ENCODE measurements at places on chromosomes 7 and 10. TPM values are rescaled to one million over a fixed set of nuclear protein-coding genes. Genes with fewer than 3 reads are reported as not detected.

Gene GIMAP2
- total RNA-seq: 139 TPM

GRCh38 chr10:130744631-130745030 lies 566.9 kb downstream of the TCERG1L start:
- no peak overlapping the region for H3K4me3 ChIP-seq
- H3K36me3 ChIP-seq: no peaks in the 10 kb centered on the region
- no peaks in the 10 kb centered on the region for H3K4me1 ChIP-seq
- H3K27me3 ChIP-seq: no peaks in the 10 kb centered on the region
- H3K27ac ChIP-seq: no peak overlapping the region

- H3K27me3 ChIP-seq: no peaks in the 10 kb centered on the region
- H3K4me1 ChIP-seq: peaks cover 35% of the 10 kb centered on the region
- peak overlapping the region; percentile 90 for H3K27ac ChIP-seq
- peak overlapping the region; percentile 81 for H3K4me3 ChIP-seq
- no peak for DNase-seq
Observed at GRCh38 chr7:103149808-103150180, 895 bp upstream of the NAPEPLD start.

GRCh38 chr7:39565538-39565937 lies 666 bp upstream of the YAE1 start:
- H3K27ac ChIP-seq: peak overlapping the region; percentile 100
- peak overlapping the region; percentile 100 for H3K4me3 ChIP-seq
- peaks cover 7% of the 10 kb centered on the region for H3K27me3 ChIP-seq
- H3K36me3 ChIP-seq: peaks cover 5% of the 10 kb centered on the region
- peaks cover 18% of the 10 kb centered on the region for H3K4me1 ChIP-seq

DNA sequence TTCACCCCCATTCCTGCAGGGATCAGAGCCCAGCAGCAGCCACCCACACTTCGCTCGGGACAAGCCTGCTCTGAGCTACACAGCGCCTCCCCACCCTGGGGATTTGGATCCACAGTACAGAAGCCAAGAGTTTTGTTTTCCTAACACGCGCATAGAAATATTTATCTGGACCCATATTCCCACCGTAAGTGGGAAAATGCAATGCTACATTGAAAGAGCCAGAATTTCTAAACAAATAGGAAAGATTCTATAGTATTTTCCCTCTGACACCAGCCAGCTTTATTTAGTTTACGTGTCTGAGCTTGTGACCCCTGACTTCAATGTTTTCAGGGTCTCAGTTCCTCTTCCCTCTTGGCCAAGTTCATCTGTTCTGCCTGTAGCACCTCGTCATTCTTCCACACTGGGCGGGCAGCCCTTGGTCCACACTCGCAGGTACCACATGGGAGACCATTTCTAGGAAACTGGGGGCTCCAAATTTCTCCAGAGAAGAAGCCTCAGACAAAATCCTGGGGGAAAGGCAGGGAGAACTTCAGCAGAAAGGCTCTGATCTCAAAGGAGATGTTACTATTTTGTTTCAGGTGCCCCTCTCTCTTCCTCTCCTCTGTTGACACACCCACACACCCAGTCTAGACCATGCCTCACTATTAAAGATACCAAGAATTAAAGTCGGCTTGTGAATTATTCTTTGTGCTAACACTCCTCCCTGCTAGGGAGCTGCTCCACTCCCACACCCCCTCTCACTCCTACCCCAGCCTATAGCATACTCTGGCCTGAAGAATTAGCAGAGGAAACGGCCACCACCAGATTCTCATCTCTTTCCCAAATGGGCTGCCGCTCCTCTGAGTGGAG lies 116.0 kb upstream of the PCGF5 start:
- no peak overlapping the region for H3K27ac ChIP-seq
- H3K4me1 ChIP-seq: peaks cover 5% of the 10 kb centered on the region
- no peak overlapping the region for H3K4me3 ChIP-seq
- H3K27me3 ChIP-seq: no peaks in the 10 kb centered on the region
- H3K36me3 ChIP-seq: peaks cover 2% of the 10 kb centered on the region

Gene PRKCQ
- total RNA-seq: 61.2 TPM

DNA sequence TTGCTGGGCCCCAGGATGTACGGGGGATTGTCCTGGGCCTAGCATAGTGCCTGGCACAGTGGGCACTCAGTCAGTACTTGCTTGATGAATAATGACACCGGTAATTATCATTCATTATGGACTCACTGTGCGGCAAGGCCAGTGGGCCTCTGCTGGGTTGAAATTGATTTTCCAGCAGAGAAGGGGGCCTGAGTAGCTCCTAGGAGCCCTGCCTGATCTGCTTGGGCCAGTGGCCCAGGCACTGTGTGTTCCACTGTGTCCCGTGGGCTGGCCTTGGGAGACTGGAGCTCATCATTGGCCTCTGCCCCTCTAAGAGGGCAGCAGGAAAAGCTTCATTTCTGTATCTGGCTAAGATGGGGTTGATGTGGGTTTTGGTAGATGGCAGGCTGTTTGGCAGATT lies 1.4 kb downstream of the CHST3 start:
- H3K4me1 ChIP-seq: peaks cover 5% of the 10 kb centered on the region
- H3K27ac ChIP-seq: no peak overlapping the region
- peak overlapping the region; percentile 9 for H3K4me3 ChIP-seq
- H3K36me3 ChIP-seq: no peaks in the 10 kb centered on the region
- peaks cover 46% of the 10 kb centered on the region for H3K27me3 ChIP-seq

DNA sequence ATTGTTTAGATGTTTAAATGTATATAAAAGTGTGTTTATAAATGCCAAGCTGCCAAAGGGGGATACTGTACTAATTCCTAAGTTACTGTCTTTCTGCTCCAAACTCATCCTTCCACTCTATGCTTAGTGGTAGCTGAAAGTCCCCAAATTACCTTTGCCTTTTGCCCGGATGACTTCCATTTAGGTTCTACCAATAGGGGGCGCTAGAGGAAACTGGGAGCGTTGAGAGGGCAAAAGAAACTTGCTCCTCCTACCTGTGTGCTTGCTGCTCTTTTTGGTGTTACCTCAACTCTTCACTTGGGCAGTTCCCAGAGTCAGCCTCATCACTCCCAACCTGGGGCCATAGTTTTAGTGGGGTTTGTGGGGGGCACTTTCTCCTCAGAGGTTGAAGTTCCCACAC lies 5.9 kb upstream of the OR2A25 start:
- H3K4me3 ChIP-seq: no peak overlapping the region
- H3K36me3 ChIP-seq: no peaks in the 10 kb centered on the region
- H3K27me3 ChIP-seq: peaks cover 15% of the 10 kb centered on the region
- no peak for DNase-seq
- no peaks in the 10 kb centered on the region for H3K4me1 ChIP-seq

- DNase-seq: no peak
- no peaks in the 10 kb centered on the region for H3K36me3 ChIP-seq
- H3K27ac ChIP-seq: no peak overlapping the region
- no peaks in the 10 kb centered on the region for H3K4me1 ChIP-seq
- H3K4me3 ChIP-seq: no peak overlapping the region
- no peaks in the 10 kb centered on the region for H3K27me3 ChIP-seq
Observed at GRCh38 chr7:109021390-109021789, 451.7 kb downstream of the DNAJB9 start.

- DNase-seq: no peak
- H3K36me3 ChIP-seq: peaks cover 11% of the 10 kb centered on the region
- no peaks in the 10 kb centered on the region for H3K4me1 ChIP-seq
- no peaks in the 10 kb centered on the region for H3K27me3 ChIP-seq
Observed at GRCh38 chr10:119947300-119947699, 54.8 kb downstream of the SEC23IP start.

DNA sequence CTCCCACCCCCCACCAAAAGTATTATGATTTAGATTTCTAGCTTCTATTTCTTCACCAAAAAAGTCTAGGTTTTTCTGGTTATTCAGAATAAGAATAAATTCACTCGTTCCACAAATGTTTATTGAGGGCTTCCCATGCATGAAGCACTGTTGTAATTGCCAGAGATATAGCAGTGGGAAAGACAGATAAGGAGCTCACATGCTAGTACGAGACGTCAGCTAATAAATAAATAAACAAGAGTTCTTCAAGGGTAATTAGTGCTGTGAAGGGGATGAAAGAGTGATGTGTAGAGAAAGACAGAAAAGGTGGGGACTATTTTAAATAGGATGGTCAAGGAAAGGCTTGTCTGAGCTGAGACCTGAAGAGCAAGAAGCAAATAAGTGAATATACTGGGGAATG lies 38.1 kb upstream of the SEPTIN7 start:
- no peak overlapping the region for H3K4me3 ChIP-seq
- no peak overlapping the region for H3K27ac ChIP-seq
- peaks cover 5% of the 10 kb centered on the region for H3K4me1 ChIP-seq
- H3K36me3 ChIP-seq: no peaks in the 10 kb centered on the region
- no peak for DNase-seq

Gene CHST15
- 0.60 TPM for total RNA-seq

DNA sequence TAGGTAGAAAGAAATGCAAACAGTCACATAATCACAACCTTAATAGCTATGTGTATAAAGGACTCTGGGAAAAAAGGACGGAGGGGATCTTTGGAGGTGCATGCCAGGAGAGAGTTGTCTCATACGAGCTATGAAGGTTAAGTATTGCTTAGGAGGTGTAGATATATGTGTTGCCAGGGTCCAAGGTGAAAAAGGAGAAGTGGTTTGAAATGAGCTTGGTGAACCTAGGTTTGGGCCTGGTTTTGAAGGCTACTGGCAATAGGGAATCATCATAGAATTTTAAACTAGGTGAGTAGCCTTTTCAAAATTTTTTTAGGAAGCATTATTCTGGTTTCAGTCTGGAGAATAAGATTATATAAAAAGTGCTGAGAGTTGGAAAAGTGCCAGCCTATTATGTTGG lies 336.8 kb downstream of the AUTS2 start:
- H3K4me1 ChIP-seq: no peaks in the 10 kb centered on the region
- H3K27ac ChIP-seq: no peak overlapping the region
- no peak for DNase-seq

DNA sequence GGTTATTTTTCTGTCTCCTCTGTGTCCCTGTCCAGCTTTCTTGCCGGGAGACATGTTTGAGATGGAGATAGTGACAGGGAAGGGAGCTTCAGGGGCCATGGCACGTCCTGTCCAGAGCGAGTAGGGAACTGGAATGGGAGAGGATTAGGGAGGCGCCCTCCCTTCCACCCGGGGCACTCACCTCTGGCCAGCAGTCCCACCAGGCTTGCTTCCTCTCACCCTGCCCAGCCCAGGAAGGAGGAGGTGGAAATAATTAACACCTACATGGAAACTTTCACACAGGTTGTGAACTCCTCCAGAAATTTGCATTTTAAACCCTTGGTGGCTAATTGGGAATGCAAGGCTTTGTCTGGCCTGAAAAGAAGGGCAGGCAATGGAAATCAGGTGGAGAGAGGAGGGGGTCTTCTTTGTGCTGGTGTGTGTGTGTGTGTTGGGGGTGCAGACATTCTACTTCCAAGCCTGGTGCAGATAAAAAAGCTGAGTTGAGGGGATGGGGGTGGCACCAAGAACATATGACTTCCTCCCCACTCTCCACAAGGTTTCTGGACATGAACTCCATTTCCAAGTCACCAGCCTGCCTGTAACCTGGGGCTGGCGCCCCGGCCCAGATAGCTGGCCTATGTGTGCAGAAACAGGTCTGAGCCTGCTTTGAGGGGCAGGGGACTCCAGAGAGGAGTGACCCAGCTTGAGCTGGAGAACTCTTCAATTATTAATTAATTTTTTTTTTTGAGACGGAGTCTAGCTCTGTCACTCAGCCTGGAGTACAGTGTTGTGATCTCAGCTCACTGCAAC lies 199.4 kb downstream of the CYP26A1 start:
- no peak overlapping the region for H3K27ac ChIP-seq
- peaks cover 2% of the 10 kb centered on the region for H3K4me1 ChIP-seq
- no peak for DNase-seq
- peaks cover 3% of the 10 kb centered on the region for H3K36me3 ChIP-seq

GRCh38 chr7:81616951-81617350 lies 152.9 kb downstream of the HGF start:
- no peaks in the 10 kb centered on the region for H3K27me3 ChIP-seq
- H3K36me3 ChIP-seq: no peaks in the 10 kb centered on the region
- no peak overlapping the region for H3K4me3 ChIP-seq
- no peak overlapping the region for H3K27ac ChIP-seq

Measured in activated naive CD8-positive, alpha-beta T cell treated with anti-CD3 and anti-CD28 coated beads, Interleukin-2, amount 10 ng/mL, durations not matched to agents 7 days and 5 days (primary cell).